ENCODE measurements at places on chromosomes 7 and 10.

DNA sequence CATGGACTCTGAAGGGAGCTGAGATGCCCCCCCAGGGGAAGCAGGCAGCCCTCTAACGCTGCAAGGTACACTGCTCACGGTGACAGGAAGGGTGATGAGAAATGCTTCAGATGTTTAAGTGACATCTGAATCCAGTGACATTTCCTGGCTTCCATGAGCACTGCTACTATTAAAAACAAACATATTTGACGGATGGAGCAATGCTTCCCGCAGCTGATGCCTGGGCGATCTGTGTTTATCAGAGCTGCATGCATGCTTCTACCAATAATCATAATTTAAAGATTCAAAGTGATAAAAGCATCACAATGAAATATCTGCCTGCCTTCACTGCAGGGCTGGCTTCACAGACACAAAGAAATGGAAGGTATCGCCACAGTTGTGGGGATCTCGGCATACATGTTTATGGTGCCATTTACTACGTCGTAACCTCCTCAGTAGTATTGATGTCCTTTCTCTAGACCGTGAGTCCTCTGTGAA is 66.1 kb upstream of the AOAH start:
- DNase-seq, result no peak

DNA sequence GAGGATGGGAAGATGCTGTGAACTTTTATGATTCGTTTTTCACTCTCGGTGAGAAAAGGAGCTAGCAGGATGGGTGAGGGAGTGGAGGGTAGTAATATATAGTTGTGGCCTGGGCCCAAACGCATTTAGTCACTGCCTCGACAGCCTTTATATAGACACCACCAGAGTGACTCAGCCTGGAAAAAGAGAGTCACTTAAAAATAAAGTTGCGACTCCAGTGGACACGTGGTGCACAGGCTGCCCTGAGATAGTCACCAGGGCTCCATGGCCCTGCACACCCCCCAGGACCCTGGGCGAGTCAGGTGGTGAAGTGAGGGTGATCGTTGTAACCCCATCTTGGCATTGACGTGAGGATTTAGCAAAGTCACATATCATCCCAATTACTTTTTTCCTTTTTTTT is 106.7 kb downstream of the CUX1 start:
- DNase-seq, result no peak

DNA sequence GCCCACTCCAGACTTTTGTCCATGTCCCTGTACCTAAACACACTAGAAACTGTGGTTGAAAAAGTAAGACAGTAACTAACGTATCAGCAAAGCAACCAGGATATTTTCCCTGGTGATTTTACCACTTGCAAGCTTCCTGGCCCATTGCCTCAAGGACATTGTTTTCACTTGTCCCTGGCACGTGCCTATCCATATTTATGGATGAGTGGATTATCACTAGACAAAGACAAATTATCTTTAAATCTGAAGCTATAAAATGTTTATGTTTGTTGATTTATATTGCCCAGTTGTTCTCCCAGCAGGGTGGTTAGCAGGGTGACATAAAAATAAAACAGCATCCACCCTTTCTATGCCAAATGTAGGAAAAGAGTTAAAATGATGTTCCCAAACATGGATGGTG is 93.2 kb upstream of the STEAP1 start:
- no peak for DNase-seq

DNA sequence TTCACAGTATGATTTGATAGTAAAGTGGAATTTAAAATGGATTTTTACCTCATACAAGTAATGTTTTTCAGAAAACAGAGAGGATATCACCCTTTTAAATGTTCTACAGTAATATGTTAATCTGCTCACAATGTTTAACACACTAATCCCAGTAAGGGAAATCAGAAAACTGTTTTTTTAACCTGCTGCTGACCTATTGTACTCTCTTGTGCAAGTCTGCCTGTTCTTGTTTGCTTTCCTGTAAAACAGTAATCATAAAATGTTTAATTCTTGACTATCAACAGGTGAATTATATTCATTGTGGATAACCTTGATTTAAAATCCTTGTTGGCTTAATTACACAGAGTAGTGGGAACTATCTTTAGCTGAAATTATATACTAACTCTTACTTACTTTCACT is 126.4 kb downstream of the GNAT3 start:
- DNase-seq, result no peak

DNA sequence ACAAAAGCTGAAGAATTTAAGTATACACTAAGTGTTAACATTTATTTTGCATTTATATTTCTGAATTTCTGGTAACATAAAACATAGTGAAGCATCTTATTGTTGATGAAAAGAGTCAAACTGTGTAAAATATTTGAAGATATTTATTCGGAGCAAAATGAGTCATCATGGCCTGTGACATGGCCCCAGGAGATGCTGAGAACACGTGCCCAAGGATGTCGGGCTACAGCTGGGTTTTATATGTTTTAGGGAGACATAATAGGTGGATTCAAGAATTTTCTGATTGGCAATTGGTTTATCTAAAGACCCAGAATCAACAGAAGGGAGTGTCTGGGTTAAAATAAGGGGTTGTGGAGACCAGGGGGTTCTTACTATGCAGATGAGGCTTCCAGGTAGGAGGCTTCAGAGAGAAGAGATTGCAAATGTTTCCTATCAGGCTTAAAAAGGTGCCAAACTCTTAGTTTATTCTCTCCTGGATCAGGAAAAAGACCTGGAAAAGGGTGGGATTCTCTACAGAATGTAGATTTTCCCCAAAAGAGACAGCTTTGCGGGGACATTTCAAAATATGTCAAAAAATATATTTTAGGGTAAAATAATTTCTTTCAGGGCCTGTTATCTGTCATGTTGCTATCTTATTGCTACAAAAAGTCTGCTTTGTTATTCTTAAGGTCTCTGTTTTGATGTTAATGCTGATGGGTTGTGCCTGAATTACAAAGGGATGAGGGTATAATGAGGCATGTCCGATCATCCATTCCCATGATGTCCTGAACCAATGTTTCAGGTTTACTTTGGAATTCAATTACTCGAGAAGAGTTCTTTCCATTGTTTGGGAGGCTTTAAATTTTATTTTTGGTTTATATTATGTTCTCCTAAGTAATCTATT is 74.5 kb downstream of the VWDE start:
- no peak for DNase-seq

GRCh38 chr7:35185908-35186731 is 67.8 kb downstream of the TBX20 start:
- peak; percentile 70 for DNase-seq

DNA sequence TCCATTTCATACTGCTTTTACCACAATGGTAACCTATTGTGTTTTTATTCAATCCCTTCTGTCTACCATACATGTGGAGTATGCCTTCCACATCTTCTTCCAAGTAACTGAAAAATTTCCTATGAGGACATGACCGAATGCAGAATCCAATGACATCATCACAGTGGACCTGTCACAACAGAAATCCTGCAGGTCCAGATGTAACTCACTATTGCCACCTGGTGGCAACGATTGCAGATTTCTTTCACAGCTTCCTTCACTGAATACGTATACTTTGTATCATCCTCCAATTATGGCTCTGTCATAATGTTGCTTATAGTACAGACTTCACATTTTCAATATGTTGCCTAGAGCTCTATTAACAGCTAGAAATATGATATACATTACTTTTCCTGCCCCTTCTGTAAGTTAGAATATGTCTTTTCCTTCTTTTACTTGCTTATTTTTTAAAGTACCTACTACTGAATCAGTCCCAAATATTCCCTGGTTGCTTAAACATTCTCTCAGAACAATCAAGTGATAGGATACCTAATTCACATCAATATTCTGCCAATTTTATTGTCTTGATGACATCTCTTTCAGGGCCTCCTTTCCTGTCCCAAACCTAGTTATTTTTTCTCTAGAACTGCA is 45.4 kb downstream of the SLC13A1 start:
- DNase-seq, result peak; percentile 64

DNA sequence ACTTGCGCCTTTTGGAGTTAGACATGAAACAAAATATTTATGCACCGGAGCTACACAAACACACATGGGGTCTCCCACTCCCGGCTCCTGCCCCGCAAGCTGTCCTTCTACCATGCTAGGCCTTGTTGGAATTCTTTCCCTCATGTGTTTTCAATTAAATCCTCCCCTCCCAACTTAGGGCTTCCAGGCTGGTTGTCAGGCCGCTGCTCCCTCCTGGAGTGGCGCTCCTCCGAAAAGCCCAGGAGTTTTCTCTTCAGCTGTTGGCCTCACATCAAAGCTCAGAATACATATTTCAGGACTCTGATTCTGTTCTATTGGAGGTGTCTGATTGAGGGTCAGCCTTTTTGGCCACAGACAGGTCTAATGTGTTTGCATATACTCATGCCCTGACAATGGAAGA is 113.3 kb downstream of the FANK1 start:
- DNase-seq, result no peak

DNA sequence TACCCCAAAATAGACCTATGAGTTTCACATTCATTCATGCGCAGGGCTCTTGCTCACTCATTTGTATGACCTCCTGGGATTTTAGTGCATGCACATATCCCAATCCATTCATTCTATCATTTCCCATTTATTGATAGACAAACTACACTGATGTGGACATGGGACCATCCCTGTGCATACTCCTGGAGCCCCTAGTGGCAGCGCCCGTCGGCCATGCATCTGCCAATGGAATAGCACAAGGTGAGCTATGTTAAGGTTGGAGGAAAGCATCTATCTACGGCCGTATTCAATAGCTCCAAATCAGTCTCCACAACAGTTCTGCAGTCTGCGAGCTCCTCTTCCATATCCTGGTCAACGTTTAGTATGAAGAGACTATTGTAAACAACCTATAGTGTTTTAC is 31.7 kb upstream of the FIGNL1 start:
- no peak for DNase-seq

GRCh38 chr10:118901380-118901779 is 128.1 kb upstream of the NANOS1 start:
- no peak for DNase-seq

DNA sequence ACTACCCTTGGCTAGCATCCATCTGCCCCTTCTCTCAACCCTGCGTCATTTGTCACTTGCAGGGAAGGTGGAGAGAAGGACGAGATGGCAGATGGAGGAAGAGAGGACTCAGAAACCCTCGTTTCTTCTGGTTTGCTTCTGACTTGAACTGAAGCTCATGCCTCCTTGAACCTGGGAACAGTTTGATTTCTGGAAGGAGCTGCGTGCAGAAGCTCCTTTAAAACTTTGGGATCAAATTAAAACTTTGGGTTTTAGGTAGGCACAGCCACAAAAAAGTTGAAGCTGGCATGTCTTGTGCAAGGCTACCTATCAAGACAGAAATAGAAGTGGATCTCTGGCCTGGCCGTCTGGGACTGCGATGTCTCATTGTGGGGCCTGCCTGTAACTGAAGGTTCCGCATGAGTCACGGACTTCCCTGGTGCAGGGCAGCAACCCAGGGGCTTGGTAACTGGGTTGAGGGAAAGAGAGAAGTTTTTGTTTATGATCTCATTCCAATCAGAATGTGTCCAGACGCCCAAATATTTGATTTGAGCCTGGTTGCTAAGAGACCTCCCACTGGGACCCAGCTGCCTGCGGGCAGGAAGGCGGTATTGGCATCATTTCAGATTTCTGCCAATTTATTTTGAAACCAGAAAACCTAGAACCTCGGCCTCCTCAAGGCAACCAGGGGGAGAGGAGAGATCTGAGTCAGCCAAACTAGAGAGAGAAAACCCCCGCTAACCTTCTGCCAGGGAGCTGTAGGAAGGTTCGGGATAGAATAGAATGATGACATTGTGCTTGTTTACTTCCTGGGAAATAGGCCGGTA is 15.8 kb upstream of the CAMK1D start:
- DNase-seq, result peak; percentile 68

GRCh38 chr10:129193148-129193547 is 273.9 kb upstream of the MGMT start:
- no peak for DNase-seq

DNA sequence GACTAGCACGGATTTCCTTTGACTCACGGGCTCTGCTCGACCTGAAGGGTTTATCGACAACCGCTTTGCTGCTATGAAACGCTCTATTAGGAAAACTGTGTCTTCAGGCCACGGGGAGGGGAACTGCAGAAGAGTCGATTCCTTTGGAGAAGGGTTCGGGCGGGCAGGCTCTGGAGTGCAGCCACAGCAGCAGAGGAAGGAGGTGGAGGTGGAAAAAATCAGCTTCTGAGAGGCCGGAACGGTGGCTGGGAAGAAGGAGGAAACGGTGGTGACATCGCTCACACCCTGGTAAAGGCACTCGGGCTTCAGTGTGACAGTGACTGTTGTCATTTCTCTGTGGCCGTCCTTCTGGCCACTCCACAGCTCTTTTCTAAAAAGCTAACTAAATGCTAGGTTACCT is 64.6 kb upstream of the MGMT start:
- no peak for DNase-seq

GRCh38 chr7:38391751-38392150 is 118.3 kb upstream of the TARP start:
- DNase-seq, result no peak

DNA sequence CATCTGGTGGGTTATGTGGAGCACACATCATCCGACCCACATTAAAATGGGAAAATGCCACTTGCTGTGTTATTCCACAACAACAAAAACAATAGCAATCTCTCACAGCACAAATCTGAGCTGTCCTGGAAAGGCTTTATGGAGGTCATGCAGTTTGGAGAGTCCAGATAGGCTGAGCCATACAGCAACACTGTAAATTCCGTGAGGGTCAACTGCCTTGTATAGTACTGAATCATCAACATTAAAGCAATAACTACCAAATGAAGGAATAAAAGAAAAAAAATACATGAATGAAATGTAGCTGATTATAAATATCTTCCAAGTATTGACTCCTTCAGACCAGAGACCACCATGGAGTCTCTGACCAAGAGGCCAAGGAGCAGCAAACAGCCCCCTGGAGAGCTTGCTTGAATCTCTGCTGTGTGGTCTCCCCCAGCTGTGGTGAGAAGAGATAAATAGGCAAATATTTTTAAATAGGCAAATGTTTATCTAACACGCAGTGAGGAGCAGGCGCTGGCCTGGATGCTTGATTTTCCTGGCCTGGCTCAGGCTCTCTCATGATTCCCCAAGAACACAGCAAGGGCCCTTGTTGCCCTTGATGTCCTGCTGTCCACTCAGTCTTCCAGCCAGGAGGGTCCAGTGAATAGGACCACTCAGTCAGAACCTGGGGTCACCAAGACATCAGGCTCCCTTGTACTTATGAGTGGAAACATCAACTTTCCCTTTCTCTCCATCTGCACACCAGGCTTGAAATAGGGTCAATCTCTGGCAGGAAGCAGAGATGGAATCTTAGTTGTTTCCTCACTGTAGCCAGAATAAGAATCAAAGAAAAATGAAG is 1021.3 kb downstream of the XPNPEP1 start:
- DNase-seq, result no peak

DNA sequence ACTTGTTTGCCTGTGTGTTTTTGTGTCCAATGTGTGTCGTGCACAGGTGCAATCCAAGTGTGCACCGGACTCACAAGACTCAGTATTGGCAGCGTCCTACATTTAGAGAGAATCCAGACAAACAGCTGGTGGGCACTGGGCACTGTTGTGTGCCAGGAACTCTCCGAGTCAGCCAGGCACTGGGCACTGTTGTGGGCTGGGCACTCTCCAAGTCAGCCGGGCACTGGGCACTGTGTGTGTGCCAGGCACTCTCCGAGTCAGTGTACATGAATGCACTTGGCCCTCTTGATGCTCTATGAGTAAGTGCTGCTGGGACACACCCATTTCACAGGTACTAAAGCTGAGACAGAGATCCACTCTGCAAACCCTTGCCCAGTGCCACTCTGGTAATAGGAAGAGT is 303.5 kb downstream of the PTPRN2 start:
- DNase-seq, result no peak

All from left hindlimb (tissue), 1 donor.